ENCODE measurements at places on chromosomes 11 and 22.

GRCh38 chr22:43272869-43273318 lies 70.3 kb downstream of the SCUBE1 start:
- no peak for DNase-seq

GRCh38 chr11:763549-764321 lies 13.6 kb downstream of the GATD1 start:
- no peak for DNase-seq

GRCh38 chr11:1557904-1558774 lies 13.9 kb downstream of the DUSP8 start:
- no peak for DNase-seq

GRCh38 chr22:33921525-33922348 lies 1.5 kb upstream of the LARGE1 start:
- peak; percentile 4 for DNase-seq
